Ascending aorta (tissue), 2 donors: ENCODE measurements at places on chromosomes 3 and 15. TPM values are rescaled to one million over a fixed set of nuclear protein-coding genes. Genes with fewer than 3 reads are reported as not detected.

DNA sequence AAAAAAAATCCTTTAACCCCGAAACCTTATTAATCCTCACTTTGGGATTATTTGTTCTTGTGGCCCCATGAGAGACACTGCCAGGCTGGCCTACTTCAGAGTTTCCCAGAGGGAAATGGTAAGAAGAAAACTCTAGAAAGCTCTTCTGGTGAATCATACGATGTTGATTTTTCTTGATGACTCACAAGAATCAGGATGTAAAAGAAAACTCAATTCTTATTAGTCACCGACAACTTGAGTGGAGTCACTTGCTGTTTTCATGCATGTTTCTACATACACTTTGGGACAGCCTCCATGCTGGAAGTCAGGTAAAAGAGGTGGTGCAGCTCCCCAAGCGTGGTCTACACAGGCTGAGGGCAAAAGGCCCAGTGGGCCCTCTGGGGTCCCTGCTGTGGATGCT, 42.8 kb downstream of the MYO5C start:
- no peak for DNase-seq

DNA sequence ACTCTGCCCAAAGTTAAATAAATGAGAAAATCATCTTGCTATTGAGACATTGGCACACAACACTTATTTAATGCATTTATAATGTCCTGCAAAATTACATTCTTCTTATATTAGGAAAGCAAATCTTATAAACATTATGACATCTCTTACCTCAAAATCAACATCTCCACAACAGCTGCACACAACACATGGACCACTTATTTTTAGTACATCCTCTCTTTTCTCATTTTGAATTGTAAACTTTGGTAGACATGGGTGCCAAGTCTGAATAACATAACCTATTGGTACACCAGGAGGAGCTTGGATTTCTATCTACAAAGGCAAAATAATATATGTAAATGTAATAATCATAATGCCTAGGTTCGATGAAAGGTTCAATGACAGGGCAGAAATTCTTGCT, 23.0 kb downstream of the PLSCR1 start:
- DNase-seq: no peak

GRCh38 chr3:24156466-24156865, 211.4 kb downstream of the NR1D2 start:
- DNase-seq: no peak

HRG gene
- total RNA-seq: 6.9 TPM

DNA sequence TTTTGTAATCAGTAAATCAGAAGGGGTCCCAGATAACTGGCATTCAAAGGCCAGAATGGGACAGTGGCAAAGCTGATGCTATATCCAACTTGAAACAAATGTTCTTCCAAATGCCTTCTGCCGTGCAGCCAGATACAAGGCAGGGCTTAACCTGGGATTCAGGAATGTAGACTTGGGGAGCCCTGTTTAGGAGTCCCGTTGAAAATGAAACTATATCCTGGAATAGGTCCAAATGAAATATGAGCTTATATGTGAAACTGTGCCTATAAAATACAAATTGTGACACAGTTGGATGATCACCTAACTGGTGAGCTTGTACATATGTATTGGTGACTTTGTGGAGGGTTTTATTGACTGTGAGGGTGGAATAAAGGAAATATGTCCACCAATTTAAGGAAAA, 28.7 kb downstream of the FRMD4B start:
- no peak for DNase-seq

CDHR4 gene
- not detected for total RNA-seq

DNA sequence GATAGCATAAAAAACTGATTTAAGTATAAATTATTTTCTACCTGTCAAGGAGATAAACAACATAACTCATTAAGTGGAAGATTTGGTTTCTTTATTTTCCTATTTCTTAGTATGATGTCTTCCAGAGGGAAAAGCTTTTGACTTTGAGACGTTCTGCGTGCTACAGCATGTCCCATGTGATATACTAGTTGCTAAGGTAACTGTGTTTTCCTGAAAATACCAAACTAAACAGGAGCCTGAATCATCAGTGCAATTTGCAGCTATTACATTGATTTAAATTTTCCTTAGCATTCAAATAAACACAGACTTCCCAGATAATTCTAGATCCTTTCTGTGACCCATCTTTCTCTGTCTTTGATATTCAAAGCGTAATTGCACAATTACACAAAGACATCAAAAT, 117.7 kb upstream of the P2RY1 start:
- DNase-seq: no peak

DNA sequence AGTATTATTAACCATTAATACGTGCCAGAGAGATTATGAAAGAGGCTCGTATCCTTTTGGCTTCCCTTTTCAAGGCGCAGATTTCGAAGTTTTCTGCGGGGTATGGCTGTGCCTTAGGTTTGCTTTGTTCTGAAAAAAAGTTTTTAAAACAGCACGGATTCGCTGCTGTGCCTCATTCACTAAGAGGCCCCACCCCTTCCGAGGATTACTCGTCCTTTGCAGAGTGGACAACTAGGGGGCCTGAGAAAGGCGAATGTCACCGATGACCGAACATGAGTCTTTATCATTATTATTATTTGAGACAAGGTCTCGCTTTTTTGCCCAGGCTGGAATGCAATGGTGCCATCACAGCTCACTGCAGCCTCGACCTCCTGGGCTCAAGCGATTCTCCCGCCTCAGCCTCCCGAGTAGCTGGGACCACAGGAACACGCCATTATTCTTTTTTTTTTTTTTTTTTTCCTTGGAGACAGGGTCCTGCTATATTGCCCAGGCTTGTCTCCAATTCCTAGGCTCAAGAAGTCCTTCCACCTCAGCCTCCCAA, 684 bp upstream of the RPS27L start:
- no peak for DNase-seq

- no peak for DNase-seq
Observed at GRCh38 chr15:56693761-56694160, 39.5 kb downstream of the ZNF280D start.

- DNase-seq: no peak
Observed at GRCh38 chr3:158819282-158819681, 17.4 kb downstream of the MFSD1 start.
